ELR (cell line): ENCODE measurements at places on chromosomes 16 and 17.
A peak's percentile ranks its signal among the peaks of the same experiment; 100 is the strongest.

- peak; percentile 67 for DNase-seq
Measured at GRCh38 chr17:1491443-1492248, 840 bp downstream of the MYO1C start.

- peak; percentile 79 for DNase-seq
Measured at GRCh38 chr17:73342541-73343167, 30.9 kb upstream of the CDC42EP4 start.

GRCh38 chr17:47914306-47914948 lies 18.4 kb downstream of the SP2 start:
- no peak for DNase-seq

DNA sequence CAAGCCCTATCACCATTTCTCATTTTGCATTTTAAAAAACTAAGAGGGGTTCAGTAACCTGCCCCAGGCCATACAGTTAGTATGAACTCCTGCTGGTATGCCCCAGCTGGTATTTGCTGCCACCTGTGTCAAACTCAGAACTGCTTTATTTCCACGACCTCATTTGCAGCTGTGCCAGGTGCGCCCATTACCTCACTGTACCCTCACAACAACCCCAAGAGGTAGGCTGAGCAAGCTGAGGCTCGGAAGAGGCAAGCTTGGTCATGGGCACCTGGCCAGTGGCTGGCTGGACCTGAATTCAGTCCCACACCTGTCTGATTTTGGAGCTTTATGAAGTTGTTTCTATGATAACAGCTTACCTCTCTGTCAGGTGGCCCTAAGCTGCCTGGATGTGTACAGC lies 7.6 kb downstream of the EPN2 start:
- DNase-seq = no peak

DNA sequence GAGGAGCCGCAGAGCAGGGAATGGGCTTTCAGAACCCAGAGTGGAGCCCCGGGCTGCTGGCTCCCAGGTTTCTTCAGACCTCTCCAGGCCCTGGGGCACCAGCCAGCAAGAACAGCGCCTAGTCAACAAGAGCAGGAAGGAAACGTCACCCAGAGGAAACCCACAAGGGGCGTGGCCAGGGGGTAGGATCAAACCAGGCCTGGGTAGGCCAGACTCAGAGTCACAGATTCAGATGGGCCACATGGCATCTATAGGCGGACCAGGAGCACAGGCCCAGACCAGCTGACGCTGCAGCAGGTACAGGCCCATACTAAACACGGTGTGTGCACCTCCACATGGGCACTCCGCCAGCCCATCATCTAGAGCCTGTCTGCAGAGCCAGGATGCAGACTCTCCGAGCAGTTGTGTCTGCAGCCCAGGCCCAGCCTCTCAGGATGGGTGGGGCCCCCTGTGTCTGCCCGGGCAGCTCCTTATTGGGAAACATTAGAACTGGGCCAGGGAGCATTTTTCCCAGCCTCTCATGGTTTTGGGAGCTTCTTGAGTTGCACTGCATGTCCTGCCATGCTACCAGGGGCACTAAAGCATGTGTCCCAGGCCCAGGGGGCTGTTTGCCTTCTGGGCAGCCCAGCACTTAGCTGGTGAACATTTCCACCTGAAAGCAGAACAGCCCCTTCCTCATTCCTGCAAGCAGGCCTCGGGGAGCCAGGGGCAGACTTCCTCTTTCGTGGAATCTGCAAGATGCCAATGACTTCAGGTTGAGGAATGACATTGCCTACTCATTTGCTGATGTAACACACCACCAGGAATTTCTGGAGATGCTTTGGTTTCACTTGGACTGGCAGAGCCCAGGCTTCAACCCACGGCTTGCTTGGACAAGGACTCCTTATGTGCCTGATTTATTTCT lies at the start of gene NLRP1:
Gene NLRP1, minus strand, starts transcription at position 127 of the 904 bp plus-strand sequence. CDS start 552 bp downstream, outside the sequence.
- peak; percentile 98 for DNase-seq

DNA sequence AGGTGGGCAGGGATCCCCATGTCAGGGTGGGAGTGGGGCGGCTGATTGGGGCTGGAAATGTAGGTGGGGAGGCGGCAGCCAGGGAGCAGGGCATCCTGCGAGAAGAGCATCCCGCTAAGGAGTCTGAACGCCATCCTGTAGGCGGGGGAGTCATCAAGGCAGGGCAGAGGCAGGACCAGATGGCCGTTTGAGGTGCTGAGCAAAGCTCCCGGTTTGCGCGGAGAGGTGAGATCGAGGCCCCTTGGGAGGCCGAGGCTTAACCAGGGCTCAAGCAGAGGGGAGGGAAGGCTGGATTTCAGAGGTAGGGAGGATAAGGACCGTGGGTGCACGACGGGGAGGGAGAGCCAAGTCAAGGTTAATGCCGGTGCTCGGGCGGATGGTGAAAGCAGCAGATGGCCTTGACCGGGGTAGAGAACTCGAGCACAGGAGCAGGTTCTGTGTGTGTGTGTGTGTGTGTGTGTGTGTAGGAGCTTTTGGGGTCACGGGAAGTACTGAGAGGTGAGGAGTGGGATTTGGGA lies 472 bp upstream of the NME2 start:
- DNase-seq = peak; percentile 60

DNA sequence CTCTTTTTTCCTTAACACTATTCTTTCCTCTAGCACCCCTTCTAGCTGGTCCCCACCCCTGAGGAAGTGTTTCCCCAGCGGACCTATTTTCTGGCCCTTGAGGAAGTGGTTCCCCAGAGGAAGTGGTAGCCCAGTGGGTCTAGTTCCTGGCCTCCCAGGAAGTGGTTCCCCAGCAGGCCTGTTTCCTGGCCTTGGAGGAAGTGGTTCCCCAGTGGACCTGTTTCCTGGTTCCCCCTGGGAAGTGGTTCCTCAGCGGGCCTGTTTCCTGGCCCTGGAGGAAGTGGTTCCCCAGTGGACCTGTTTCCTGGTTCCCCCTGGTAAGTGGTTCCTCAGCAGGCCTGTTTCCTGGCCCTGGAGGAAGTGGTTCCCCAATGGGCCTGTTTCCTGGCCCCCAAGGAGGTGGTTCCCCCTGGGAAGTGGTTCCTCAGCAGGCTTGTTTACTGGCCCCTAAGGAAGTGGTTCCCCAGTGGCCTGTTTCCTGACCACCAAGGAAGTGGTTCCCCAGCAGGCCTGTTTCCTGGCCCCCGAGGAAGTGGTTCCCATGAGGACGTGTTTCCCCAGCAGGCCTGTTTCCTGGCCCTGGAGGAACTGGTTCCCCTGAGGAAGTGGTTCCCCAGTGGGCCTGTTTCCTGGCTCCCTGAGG lies 58.3 kb downstream of the NTN1 start:
- DNase-seq = no peak

DNA sequence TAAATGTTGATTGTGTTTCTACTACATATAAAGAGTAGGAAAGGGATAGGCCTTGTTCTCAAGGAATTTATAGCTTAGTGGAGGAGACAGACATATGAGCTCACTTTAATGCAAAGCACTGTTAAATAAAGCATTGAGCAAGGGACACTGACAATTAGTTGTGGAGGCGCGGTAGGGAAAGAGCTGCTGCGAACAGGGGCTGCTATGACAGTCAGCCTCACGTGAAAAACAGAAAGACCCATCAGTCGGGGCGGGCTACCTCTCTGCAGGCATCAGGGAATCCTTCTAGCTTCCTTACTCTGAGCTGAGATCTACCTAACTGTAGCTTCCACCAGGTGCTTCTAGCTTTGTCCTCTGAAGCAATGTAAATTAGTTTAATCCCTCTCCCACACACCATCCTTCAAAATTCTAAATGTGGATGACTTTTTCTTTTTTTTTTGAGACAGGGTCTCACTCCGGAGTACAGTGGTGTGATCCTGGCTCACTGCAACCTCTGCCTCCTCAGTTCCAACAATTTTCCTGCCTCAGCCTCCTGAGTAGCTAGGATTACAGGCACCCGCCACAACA lies 129.9 kb upstream of the ZFHX3 start:
- no peak for DNase-seq

DNA sequence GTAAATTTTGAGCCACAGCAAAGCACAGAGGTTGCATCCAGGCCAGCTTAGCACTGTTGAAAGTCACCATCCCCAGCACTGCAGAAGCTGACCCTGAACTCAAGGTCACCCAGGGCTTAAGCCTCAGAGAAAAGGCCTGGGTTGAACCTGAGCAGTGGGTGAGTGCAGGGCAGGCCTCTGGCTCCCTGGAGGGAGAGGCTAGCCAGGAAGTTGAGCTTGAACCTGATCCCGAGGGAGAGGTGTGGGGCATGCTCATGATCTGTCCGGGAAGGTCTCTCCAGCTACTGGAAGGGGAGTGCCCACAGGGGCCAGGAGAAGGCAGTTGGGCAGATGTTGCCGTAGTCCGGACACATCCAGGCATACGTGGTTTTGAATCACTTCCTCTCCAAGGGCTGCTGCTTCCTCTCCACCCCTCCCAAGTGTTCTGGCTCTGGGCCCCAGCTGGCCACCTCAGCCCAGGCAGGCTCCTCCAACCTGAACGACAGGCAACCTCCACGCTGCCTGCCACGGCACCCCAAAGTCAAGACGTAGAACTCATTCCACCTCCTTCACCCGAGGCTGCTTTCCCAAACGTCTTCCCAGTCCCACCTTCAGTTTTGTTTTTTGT lies 18.4 kb downstream of the CARHSP1 start:
- peak; percentile 94 for DNase-seq

DNA sequence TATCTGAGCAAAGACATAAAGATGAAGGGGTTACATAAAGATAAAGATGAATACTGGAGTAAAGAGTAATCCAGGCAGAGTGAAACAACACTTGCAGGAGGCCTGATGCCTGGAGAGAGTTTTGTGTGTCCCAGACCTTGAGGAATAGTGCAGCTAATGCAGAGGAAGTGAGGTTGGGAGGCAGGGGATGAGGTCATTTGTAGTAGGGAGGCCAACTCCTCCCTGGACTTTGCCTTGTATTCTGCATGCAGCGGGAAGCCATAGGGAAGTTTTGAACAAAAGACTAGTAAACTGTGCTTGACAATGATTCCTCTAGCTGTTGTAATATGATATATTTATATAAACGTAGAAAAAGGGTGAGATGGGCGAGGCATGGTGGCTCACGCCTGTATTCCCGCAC lies 356.6 kb downstream of the KCNJ2 start:
- DNase-seq = no peak

DNA sequence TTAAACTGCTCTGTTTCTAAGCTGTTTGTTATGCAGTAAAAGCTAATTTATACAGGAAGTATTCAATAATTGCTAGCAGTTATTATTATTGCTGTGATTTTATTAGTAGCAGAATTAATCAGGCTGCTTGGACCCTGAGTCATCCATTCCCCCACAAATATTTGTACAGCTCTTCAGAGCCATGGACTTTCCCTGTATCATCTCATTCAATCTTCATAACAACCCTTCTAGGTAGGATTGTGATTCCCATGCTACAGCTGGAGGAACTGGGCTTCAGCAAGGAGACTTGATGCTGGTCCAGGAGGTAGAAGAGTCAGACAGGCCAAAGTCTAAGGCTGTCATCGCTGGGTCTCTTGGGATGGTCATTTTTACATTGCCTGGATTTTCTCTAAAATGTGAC lies 208.3 kb downstream of the C16orf95 start:
- peak; percentile 17 for DNase-seq

- no peak for DNase-seq
Measured at GRCh38 chr17:76238847-76239537, 1.3 kb downstream of the RNF157 start.

- DNase-seq = peak; percentile 43
Measured at GRCh38 chr17:62882878-62883277, 74.8 kb upstream of the MARCHF10 start.

GRCh38 chr17:43410557-43411368 lies 12.0 kb downstream of the ARL4D start:
- no peak for DNase-seq

DNA sequence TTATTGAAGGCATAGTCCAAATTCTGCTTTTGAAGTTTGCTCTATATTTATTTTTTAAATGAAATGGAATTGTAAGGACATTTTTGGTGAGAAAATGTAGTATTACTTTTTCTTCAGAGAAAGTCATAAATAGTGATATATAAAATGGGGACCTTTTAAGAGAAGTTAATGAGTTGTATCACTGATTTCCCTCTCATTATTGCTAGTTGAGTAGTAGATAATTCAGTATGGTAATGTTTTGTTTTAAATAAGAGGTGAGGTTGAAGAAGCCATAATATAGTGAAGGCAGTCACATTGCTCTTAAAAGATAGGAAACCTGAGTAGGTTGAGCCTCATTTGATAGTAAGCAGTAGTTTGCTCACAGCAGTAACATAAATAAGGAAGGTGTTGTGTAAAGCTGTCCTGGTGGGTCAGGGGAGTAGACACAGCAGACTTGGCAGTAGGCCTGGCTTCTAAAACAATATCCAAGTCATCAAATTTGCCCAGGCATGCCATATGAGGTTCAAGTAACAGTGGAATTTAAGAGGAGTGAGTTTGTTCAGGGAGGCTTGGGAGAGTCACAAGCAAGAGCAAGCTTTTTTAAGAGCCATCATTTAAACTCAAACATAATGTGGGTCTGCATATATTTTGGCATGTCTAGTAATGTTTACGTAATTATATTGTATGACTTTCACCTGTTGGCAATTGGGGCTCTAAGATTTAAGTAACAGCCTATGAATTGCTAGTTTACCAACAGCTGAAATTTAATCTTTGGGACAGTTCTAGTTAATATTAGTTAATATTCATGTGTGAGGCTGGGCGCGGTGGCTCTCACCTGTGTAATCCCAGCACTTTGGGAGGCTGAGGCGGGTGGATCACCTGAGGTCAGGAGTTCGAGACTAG lies 6.5 kb downstream of the NFATC3 start:
- DNase-seq = peak; percentile 38

GRCh38 chr17:65514541-65514940 lies 46.9 kb downstream of the AXIN2 start:
- DNase-seq = peak; percentile 58

DNA sequence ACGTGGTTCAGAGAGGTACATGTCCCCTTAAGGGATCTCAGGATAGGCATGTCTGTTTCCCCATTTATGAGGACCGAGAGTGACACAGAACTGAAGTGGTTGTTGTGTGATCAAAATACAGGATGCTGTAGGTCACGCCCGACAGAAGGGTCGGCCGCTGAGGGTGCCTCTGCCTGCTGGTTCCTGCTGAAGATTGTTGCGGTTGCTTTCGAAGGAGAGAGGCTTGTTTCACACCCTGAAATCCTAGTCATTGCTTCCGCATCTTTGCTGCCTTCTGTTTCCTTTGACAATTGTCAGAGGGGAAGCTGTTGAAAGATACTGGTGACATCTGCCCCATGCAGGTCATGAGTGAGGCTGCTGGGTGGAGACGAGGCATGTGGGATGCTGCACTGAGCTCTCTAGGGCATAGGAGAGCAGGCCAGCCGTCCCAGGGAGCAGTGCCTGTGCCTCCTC lies 3.8 kb upstream of the NAT9 start:
- DNase-seq = no peak

DNA sequence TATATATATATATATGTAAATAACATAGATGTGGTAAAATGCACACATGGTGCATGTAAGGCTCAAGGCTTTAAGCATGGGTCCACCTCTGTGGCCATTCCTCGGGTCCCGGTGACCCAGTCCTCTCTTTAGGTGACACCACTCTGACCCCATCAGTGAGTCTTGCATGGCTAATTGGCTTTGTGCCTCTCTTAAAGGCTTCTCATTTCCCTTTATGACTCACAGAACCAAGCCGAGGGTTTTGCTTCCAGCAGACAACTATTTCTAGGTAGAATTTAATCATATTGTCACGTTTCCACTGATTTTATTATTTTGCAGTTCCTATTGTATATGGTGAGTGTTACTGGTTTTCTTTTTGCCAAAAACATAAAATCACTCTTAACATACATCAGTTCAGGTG lies 59.7 kb downstream of the PLCG2 start:
- peak; percentile 80 for DNase-seq
